ENCODE measurements at places on chromosomes 7 and 10.

- no peak for DNase-seq
These were observed 68.8 kb downstream of the TRIL start for GRCh38 chr7:28889290-28889689.

DNA sequence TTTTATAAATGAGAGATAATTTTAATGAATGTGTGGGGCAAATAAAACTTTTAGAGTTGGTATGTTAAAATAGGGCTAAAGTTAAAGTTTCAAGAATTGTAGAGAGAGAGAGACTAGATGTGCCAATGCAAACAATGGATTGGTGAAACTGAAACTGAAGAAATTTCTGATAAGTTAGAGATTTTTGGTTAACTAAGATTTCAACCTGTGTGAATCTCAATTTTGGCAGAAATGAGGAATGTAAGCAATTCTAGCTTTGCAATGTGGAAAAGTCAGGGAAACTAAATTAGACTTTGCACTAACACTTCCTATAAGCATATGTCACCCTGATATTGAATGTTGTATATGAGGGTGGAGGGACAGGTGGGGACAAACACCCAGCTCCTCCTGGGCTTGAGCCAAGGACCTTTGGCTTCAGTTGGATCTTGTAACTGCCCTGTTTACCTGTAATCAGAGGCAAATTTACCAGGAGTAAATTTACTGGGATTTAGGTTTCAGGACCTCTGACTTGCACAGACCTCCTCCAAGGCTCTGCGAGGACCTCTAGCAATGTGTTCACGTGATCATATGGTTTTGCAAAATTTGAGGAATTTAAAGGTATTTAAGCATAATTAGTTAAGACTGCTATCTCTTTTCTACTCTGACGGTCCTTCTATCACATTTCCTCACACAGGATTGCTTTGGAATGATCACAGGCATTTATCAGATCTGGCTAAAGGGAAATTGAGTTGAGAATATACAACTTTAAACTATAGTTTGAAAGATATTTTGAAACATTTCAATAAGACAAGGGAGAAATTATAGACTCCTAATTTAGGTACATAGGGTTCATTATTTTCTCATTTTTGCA lies 33.1 kb upstream of the RPA3 start:
- no peak for DNase-seq

GRCh38 chr7:96187735-96188134 lies 134.2 kb downstream of the SLC25A13 start:
- DNase-seq = no peak

DNA sequence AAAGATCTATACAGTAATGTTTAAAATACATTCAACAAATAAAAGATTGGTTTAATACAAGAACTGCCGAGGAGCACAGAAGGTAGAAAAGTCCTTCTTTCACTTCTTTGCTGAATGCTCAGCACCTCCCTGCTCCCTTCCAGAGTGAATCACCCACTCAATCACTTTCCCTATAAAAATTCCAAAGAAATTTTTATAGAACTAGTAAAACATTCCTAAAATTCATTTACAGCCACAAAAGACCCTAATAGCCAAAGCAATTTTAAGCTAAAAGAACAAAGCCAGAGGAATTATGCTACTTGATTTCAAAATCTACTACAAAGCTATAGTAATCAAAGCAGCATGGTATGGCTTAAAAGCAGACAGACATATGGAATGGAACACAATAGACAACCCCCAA lies 320.9 kb downstream of the PCLO start:
- DNase-seq = no peak

DNA sequence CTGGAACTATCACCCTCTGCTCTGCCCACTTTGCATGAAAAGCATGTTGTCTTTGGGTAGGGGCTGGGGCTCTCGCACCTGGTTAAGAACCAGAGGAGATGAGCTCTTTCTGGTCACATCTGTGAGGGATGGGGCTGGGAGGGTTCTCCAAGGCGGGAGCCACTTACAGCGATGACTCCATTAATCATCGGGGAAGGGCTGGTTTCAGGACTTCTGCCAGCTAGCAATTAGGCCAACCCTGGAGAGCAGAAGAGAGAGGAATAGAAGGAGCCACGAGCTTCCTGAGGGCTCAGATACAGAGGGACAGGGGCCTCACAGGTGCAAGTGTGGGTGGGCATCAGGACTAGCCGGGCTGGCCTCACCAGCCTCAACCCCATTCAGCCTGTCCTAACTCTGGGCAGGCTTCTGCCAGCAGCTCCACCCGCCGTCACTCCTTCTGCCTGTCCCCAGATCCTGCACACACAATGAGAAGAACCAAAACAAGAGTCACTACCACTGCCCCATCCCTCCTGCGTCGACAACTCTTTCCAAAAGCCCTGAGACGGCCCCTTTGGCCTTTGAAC lies 8.4 kb downstream of the AQP1 start:
- no peak for DNase-seq

All from right lung (tissue), 10 donors.